ENCODE measurements at places on chromosomes 12 and 14. TPM values are rescaled to one million over a fixed set of nuclear protein-coding genes. Genes with fewer than 3 reads are reported as not detected.
A peak's percentile ranks its signal among the peaks of the same experiment; 100 is the strongest.

GRCh38 chr12:51914034-51914923 lies 7.0 kb downstream of the ACVRL1 start:
- H3K4me1 ChIP-seq: no peaks in the 10 kb centered on the region
- no peak overlapping the region for H3K4me3 ChIP-seq
- no peaks in the 10 kb centered on the region for H3K36me3 ChIP-seq
- H3K27me3 ChIP-seq: no peaks in the 10 kb centered on the region
- H3K27ac ChIP-seq: no peak overlapping the region

GARIN6 gene
- total RNA-seq: not detected

DNA sequence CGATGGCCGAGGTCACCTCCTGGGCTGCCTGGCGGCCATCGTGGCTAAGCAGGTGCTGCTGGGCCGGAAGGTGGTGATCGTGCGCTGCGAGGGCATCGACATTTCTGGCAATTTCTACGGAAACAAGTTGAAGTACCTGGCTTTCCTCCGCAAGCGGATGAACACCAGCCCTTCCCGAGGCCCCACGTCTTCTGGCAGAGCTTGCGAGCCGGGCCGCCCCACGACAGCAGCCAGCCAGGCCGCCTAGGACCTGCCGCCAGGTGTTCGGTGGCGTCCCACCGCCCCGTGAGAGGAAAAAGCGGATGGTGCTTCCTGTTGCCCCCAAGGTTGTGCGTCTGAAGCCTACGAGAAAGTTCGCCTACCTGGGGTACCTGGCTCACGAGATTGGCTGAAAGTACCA lies 19.2 kb upstream of the OS9 start:
- DNase-seq: no peak
- no peaks in the 10 kb centered on the region for H3K36me3 ChIP-seq
- H3K27me3 ChIP-seq: no peaks in the 10 kb centered on the region
- no peak overlapping the region for H3K4me3 ChIP-seq

GRCh38 chr12:41835556-41835955 lies 309.1 kb downstream of the GXYLT1 start:
- no peak overlapping the region for H3K4me3 ChIP-seq
- no peak for DNase-seq
- H3K36me3 ChIP-seq: no peaks in the 10 kb centered on the region
- H3K27me3 ChIP-seq: no peaks in the 10 kb centered on the region
- H3K27ac ChIP-seq: no peak overlapping the region

DNA sequence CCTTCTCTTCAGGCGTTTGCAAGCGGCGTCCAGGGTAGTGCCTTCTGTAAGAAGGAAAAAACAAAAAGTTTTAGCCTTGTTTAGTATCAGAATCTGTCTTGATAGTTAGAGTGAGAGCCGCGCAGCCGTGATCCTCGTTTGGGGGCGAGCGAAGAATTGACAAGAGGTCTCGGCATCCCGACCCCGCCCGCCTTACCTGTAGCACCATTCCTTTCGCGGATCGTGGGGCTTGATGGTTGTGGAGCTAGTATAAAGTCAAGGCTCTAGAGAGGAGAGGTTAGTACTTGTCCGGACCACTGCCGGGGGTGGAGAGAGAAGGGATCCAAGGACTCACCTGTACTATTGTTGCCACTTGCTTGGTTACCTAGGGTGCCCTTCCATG lies 494 bp downstream of the TMTC3 start:
- H3K27me3 ChIP-seq: no peaks in the 10 kb centered on the region
- peaks cover 15% of the 10 kb centered on the region for H3K36me3 ChIP-seq
- H3K27ac ChIP-seq: no peak overlapping the region
- DNase-seq: no peak

DNA sequence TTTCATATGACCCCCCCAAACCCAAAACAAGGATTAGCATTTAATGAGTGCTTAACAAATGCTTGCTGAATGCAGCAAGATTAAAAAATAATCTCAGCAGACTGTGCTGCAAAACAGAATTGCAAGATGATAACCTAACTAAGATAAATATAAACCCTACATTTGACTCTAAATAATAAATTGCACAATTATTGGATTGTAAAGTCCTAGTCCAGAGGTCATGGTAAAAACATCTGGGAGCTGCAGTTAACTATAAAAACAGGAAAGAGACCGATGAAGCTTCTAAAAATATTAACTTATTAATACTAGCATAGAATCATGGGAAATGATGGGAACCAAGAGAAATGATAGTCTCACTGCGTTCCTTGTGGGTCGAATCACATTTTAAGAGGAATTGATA lies 37.2 kb downstream of the TSHR start:
- peaks cover 29% of the 10 kb centered on the region for H3K4me1 ChIP-seq
- H3K27me3 ChIP-seq: no peaks in the 10 kb centered on the region
- H3K4me3 ChIP-seq: no peak overlapping the region
- H3K36me3 ChIP-seq: no peaks in the 10 kb centered on the region

PSMD9 gene
- 70.6 TPM for total RNA-seq

KRT2 gene
- total RNA-seq: not detected

GRCh38 chr14:37340353-37340752 lies 142.6 kb downstream of the MIPOL1 start:
- H3K27ac ChIP-seq: no peak overlapping the region
- no peaks in the 10 kb centered on the region for H3K36me3 ChIP-seq
- no peaks in the 10 kb centered on the region for H3K4me1 ChIP-seq
- H3K4me3 ChIP-seq: no peak overlapping the region

SYNDIG1L gene
- not detected for total RNA-seq

DEGS2 gene
- not detected for total RNA-seq

BDKRB2 gene
- total RNA-seq: not detected

DNA sequence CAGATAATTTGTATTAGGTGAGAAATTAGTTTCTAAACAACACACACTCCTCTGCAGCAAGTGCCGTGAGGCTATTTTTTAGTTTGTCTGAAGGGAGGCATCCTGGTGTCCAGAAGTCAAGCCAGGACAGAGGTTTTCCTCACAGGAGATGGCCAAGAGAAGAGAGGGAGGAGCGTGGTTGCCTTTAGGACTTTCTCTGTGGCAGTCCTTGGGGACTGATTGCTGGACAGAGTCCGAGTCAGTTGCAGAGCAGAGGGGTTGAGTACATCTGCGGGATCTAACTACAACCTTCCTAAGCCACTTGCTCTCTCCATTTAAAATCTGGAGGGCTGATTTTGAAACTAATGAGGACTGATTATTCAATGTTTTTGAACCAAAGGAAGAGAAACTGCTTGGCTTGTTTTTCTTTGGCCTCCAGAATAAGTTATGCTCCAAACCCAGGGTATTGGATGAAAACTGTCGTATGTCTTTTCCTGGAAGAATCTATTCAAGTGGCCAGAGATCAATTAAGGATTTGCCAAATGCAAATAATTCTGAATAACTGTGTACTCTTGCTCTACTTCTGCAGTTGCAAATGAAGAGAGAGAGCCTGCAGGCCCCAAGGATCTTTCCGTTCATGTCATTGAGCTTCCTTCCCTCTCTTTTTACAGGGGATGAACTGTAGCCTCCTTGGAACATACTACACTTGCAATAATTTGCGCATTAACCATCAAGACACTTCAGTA lies 1.2 kb downstream of the SLCO1C1 start:
- H3K27me3 ChIP-seq: no peaks in the 10 kb centered on the region
- DNase-seq: no peak

LMNTD1 gene
- not detected for total RNA-seq

- no peak overlapping the region for H3K27ac ChIP-seq
- H3K4me3 ChIP-seq: no peak overlapping the region
- peaks cover 11% of the 10 kb centered on the region for H3K4me1 ChIP-seq
- no peaks in the 10 kb centered on the region for H3K36me3 ChIP-seq
Measured at GRCh38 chr12:104964856-104965205, 6.7 kb upstream of the SLC41A2 start.

GRCh38 chr12:53738406-53739213 lies 11.4 kb upstream of the CALCOCO1 start:
- H3K27me3 ChIP-seq: no peaks in the 10 kb centered on the region
- H3K27ac ChIP-seq: no peak overlapping the region
- H3K36me3 ChIP-seq: no peaks in the 10 kb centered on the region
- peaks cover 6% of the 10 kb centered on the region for H3K4me1 ChIP-seq

GRCh38 chr14:103031956-103032355 lies 25.4 kb downstream of the CDC42BPB start:
- peaks cover 8% of the 10 kb centered on the region for H3K4me1 ChIP-seq
- H3K4me3 ChIP-seq: no peak overlapping the region
- no peak overlapping the region for H3K27ac ChIP-seq
- DNase-seq: peak; percentile 63
- no peaks in the 10 kb centered on the region for H3K27me3 ChIP-seq

DNA sequence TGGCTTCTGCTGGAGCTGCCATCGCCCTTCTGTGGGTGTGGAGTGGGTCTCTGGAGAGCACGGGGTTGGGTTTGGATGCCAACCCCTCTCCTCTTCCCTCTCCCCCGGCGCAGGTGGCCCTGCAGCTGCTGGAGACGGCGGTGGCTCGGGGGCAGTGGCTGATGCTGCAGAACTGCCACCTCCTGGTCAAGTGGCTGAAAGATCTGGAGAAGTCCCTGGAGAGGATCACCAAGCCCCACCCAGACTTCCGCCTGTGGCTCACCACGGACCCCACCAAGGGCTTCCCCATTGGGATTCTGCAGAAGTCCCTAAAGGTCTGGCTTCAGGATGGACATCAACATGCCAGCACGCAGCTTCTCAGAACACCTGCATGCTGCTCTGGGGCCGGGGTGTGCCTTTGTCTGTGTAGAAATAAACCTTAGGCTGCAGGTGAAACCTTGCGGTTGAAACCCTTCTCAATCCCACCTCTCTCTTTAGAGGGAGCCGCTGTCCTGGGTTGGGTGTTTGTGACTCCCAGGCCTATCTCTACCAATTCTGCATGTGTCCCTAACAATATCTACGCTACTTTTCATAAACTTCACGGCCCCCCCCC lies 44.3 kb downstream of the CCDC92 start:
- H3K27ac ChIP-seq: no peak overlapping the region
- peaks cover 8% of the 10 kb centered on the region for H3K4me1 ChIP-seq
- no peaks in the 10 kb centered on the region for H3K36me3 ChIP-seq
- no peaks in the 10 kb centered on the region for H3K27me3 ChIP-seq

DNA sequence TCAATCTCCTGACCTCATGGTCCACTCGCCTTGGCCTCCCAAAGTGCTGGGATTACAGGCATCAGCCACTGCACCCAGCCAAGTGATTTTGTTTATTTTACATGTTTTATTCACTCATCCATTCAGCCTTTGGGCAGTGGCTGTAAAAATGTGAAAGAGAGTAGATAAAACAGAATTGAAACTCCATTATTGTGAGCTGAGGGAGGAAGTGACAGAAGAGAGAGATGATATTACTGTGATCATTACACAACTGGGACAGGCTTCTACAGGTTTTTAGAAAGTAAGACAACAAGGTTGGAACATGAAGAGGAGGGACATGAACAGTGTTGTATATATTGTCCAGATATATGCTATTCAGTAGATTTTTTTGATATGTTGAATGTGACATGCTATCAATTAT lies 25.0 kb downstream of the CREBL2 start:
- H3K27ac ChIP-seq: peak overlapping the region; percentile 25
- H3K4me1 ChIP-seq: peaks cover 3% of the 10 kb centered on the region
- peaks cover 20% of the 10 kb centered on the region for H3K36me3 ChIP-seq
- DNase-seq: peak; percentile 45
- H3K4me3 ChIP-seq: no peak overlapping the region

GRCh38 chr12:122148657-122149056 lies 25.4 kb downstream of the IL31 start:
- no peaks in the 10 kb centered on the region for H3K27me3 ChIP-seq
- no peak overlapping the region for H3K27ac ChIP-seq
- H3K4me3 ChIP-seq: no peak overlapping the region
- no peak for DNase-seq

DNA sequence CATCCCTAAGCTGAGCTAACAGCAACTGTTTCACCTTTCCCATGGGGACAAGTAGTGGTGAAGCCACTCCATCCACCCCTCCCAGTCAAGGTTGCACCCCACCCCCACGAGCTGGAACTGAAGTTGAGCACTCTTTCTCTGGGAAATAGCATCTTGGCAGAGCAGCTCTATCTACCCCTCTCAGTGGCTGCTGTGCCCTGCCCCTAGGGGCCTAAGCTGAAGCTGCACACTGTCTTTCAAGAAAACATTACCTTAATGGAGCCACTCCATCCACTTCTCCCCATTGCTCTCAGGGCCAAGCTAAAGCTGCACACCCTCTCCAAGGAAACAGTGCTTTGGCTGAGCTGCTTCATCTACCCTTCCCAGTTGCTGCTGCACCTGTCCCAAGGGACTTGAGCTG lies 170.6 kb upstream of the CCDC196 start:
- H3K4me3 ChIP-seq: no peak overlapping the region
- H3K4me1 ChIP-seq: no peaks in the 10 kb centered on the region
- peak; percentile 43 for DNase-seq
- H3K27me3 ChIP-seq: 0 out of 2 replicates have a peak, but pooled peaks cover 2% of the 10 kb centered on the region

- no peak overlapping the region for H3K4me3 ChIP-seq
- no peak overlapping the region for H3K27ac ChIP-seq
- no peaks in the 10 kb centered on the region for H3K27me3 ChIP-seq
- H3K4me1 ChIP-seq: no peaks in the 10 kb centered on the region
- H3K36me3 ChIP-seq: no peaks in the 10 kb centered on the region
- no peak for DNase-seq
Measured at GRCh38 chr12:2493086-2493485, 301.7 kb upstream of the FKBP4 start.

- H3K36me3 ChIP-seq: no peaks in the 10 kb centered on the region
- no peak for DNase-seq
- no peaks in the 10 kb centered on the region for H3K27me3 ChIP-seq
- no peak overlapping the region for H3K4me3 ChIP-seq
- no peak overlapping the region for H3K27ac ChIP-seq
Measured at GRCh38 chr12:105523164-105524057, 192.9 kb downstream of the C12orf75 start.

GRCh38 chr14:71560751-71561150 lies 371.5 kb upstream of the RGS6 start:
- H3K27ac ChIP-seq: no peak overlapping the region
- H3K36me3 ChIP-seq: no peaks in the 10 kb centered on the region

DNA sequence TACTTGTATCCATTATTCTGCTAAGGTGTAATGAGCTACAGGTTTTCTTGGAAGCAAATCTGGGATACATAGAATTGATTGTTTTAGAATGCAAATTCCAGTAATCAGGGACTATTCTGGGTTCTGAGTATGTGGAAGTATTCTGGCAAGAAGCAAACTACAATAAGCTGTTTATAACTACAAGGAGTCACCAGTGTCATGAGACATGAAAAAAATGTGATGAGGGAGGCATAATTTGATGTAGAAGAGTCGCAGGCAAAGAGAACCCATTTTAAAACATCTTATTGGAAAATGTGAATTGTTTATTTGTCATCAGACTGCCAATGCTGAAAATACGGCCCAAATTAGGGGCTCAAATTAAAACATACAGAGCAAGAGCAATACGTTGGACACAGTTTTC lies 321.8 kb upstream of the E2F7 start:
- no peaks in the 10 kb centered on the region for H3K4me1 ChIP-seq
- no peaks in the 10 kb centered on the region for H3K27me3 ChIP-seq
- no peak for DNase-seq
- no peak overlapping the region for H3K4me3 ChIP-seq

GRCh38 chr12:85405781-85406522 lies 125.9 kb downstream of the ALX1 start:
- H3K27ac ChIP-seq: no peak overlapping the region
- no peak for DNase-seq
- no peaks in the 10 kb centered on the region for H3K27me3 ChIP-seq
- H3K4me3 ChIP-seq: no peak overlapping the region
- no peaks in the 10 kb centered on the region for H3K36me3 ChIP-seq
